HFFc6 (cell line): ENCODE measurements at places on chromosomes 7 and 10. TPM values are rescaled to one million over a fixed set of nuclear protein-coding genes. Genes with fewer than 3 reads are reported as not detected.

Gene KCNMA1
- 87.1 and 152 TPM in 2 replicates for total RNA-seq

Gene PSPH
- total RNA-seq, result 21.8 to 27.1 TPM (median 23.3 TPM) in 3 replicates

Gene C10orf62
- total RNA-seq, result not detected in 3 replicates

Gene ABCC2
- 0.80 and 0.99 TPM in 2 replicates for total RNA-seq

Gene TRIM73
- 0.69 to 2.0 TPM (median 1.8 TPM) in 3 replicates for total RNA-seq

Gene FZD1
- total RNA-seq, result 8.1 to 10.4 TPM (median 10.1 TPM) in 3 replicates

Gene SLC16A9
- not detected in 3 replicates for total RNA-seq

Gene GHITM
- total RNA-seq, result 140 and 154 TPM in 2 replicates

Gene C10orf67
- 0.41 to 0.64 TPM (median 0.55 TPM) in 3 replicates for total RNA-seq

Gene FLNC
- 499 to 508 TPM (median 500 TPM) in 3 replicates for total RNA-seq

Gene MSMB
- not detected in 3 replicates for total RNA-seq

Gene CCL24
- not detected in 3 replicates for total RNA-seq

Gene IFIT1B
- not detected in 3 replicates for total RNA-seq

Gene NCF1
- total RNA-seq, result not detected in 3 replicates

Gene PIK3CG
- total RNA-seq, result not detected in 3 replicates

Gene MNX1
- total RNA-seq, result not detected in 2 replicates

Gene FAM25G
- not detected in 3 replicates for total RNA-seq

Gene ADAM8
- total RNA-seq, result 1.5 to 2.3 TPM (median 1.8 TPM) in 3 replicates

Gene CLDN3
- total RNA-seq, result not detected in 2 replicates

Gene TAS2R4
- total RNA-seq, result 0.07 to 0.21 TPM in 2 of 3 replicates, not detected in the other

Gene SEMA4G
- total RNA-seq, result 1.3 to 2.2 TPM (median 2.0 TPM) in 3 replicates

Gene MMS19
- total RNA-seq, result 51.4 and 54.2 TPM in 2 replicates

Gene PRSS1
- not detected in 2 replicates for total RNA-seq

Gene PNLIPRP2
- not detected in 3 replicates for total RNA-seq

Gene PCLO
- 0.92 to 1.8 TPM (median 1.0 TPM) in 3 replicates for total RNA-seq

Gene TAS2R3
- total RNA-seq, result 0.17 to 0.20 TPM in 2 of 3 replicates, not detected in the other

Gene LRMDA
- total RNA-seq, result not detected in 3 replicates

Gene SORCS1
- 0.13 TPM in 1 of 3 replicates, not detected in the others for total RNA-seq

Gene FAM170B
- total RNA-seq, result not detected in 3 replicates

Gene PAX4
- not detected in 3 replicates for total RNA-seq

Gene SAP25
- 0.37 to 0.39 TPM in 2 of 3 replicates, not detected in the other for total RNA-seq

Gene DNAJB9
- total RNA-seq, result 13.5 to 21.3 TPM (median 21.1 TPM) in 3 replicates

Gene SCIN
- total RNA-seq, result 0.63 to 50.0 TPM (median 1.8 TPM) in 3 replicates

Gene NPY
- not detected in 3 replicates for total RNA-seq

Gene CYP2C19
- total RNA-seq, result not detected in 2 replicates

Gene TYW1B
- 3.2 to 4.4 TPM (median 3.7 TPM) in 3 replicates for total RNA-seq

Gene TMEM139
- total RNA-seq, result not detected in 3 replicates

Gene DNAJC1
- total RNA-seq, result 17.3 to 24.8 TPM (median 22.3 TPM) in 3 replicates

Gene CALN1
- not detected in 3 replicates for total RNA-seq

Gene ANXA11
- 245 to 326 TPM (median 274 TPM) in 3 replicates for total RNA-seq

Gene KNDC1
- total RNA-seq, result 0.05 to 0.77 TPM (median 0.33 TPM) in 3 replicates

Gene SEMA3D
- 16.3 to 23.7 TPM (median 22.1 TPM) in 3 replicates for total RNA-seq

Gene TBRG4
- total RNA-seq, result 54.4 and 63.1 TPM in 2 replicates

Gene ENTPD1
- not detected in 3 replicates for total RNA-seq

Gene RASA4B
- total RNA-seq, result 20.9 and 26.1 TPM in 2 replicates

Gene PWWP2B
- total RNA-seq, result 4.8 to 6.9 TPM (median 5.7 TPM) in 3 replicates

Gene ATG9B
- 0.22 to 0.24 TPM in 2 of 3 replicates, not detected in the other for total RNA-seq
